HT1080 (cell line): ENCODE measurements at places on chromosomes 12 and 14. TPM values are rescaled to one million over a fixed set of nuclear protein-coding genes. Genes with fewer than 3 reads are reported as not detected.

The PPP1R36 gene
- 0.11 TPM in 1 of 2 replicates, not detected in the other for total RNA-seq

The LRP1-AS gene
- total RNA-seq, result not detected in 2 replicates

The MIP gene
- not detected in 2 replicates for total RNA-seq

The FOXM1 gene
- 85.6 and 126 TPM in 2 replicates for total RNA-seq

The KRT82 gene
- not detected in 2 replicates for total RNA-seq
